ENCODE measurements at places on chromosomes 12 and 14. TPM values are rescaled to one million over a fixed set of nuclear protein-coding genes. Genes with fewer than 3 reads are reported as not detected.

ASCL1 gene
- total RNA-seq, result 0.50 TPM

DNA sequence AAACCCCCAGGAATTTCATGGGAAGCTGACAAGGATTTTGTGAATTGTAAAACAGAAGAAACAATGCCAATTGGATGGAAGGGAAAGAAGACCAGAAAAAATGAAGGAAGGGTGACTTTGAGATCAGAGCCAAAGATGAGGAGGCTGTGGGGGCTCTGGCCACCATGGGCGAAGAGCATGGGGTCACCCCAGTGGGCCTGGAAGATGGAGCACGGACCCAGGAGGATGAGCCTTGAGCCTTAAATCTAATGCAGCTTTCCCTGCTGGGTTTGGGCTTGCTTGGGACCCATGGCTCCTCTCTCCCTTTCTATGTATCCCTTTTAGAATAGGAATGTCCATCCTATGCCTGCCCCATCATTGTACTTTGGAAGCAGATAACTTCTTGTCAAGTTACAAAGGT, 322.2 kb downstream of the TMEM121 start:
- H3K4me3 ChIP-seq, result no peak overlapping the region
- H3K27ac ChIP-seq, result no peak overlapping the region
- no peaks in the 10 kb centered on the region for H3K4me1 ChIP-seq
- DNase-seq, result no peak
- no peaks in the 10 kb centered on the region for H3K36me3 ChIP-seq

GRCh38 chr12:124868252-124869058, 4.8 kb upstream of the SCARB1 start:
- no peak for DNase-seq
- no peak overlapping the region for H3K4me3 ChIP-seq
- H3K27ac ChIP-seq, result no peak overlapping the region
- no peaks in the 10 kb centered on the region for H3K4me1 ChIP-seq

DNA sequence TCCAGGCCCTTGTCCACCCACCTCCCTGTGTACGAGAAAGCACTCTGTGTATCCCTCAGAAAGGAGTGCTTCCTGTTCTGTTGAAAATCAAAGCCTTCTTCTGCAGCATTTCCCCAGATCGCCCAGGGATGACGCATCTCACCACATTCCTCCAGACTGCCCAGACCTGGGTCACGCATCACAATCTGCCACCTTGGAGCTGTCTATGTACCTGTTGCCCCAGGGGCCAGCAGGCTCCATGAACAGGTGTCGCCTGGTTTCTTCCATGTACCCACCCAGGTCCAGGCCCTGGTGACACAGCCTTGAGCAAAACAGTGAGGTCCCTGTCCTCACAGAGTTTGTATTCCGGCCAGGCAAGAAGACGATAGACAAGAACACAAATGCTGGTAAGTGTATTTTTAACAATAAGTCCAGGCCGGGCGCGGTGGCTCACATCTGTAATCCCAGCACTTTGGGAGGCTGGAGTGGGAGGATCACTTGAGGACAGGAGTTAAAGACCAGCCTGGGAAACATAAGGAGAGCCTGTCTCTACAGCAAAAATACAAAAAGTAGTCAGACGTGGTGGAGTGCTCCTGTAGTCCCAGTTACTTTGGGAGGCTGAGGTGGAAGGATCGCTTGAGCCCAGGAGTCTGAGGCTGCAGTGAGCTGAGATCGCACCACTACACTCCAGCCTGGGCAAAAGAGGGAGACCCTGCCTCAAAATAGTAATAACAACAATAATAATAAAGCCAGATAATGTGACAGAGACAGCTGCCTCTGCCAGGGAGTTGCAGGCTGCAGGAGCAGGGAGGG, 6.8 kb upstream of the PPP1R13B start:
- peaks cover 17% of the 10 kb centered on the region for H3K4me1 ChIP-seq
- no peaks in the 10 kb centered on the region for H3K27me3 ChIP-seq

- no peaks in the 10 kb centered on the region for H3K27me3 ChIP-seq
- H3K27ac ChIP-seq, result no peak overlapping the region
- H3K4me1 ChIP-seq, result no peaks in the 10 kb centered on the region
- no peaks in the 10 kb centered on the region for H3K36me3 ChIP-seq
- no peak overlapping the region for H3K4me3 ChIP-seq
- DNase-seq, result no peak
Measured at GRCh38 chr14:71384007-71384845, 477.0 kb downstream of the PCNX1 start.

DNA sequence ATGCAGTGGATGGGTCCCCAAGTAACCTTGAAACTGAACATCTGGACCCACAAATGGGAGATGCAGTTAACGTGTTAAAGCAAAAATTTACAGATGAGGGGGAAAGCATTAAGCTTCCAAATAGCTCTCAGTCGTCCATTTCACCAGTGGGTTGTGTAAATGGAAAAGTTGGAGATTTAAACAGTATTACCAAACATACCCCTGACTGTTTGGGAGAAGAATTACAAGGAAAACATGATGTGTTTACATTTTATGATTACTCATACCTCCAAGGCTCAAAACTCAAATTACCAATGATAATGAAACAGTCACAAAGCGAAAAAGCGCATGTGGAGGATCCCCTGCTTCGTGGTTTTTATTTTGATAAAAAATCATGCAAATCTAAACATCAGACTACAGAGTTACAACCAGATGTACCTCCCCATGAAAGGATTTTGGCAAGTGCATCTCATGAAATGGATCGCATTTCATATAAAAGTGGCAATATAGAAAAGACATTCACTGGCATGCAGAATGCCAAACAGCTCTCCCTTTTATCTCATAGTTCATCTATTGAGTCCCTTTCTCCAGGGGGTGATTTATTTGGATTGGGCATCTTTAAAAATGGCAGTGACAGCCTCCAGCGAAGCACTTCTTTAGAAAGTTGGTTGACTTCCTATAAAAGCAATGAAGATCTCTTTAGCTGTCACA, 116.6 kb upstream of the NPAS3 start:
- H3K4me3 ChIP-seq, result no peak overlapping the region
- no peak overlapping the region for H3K27ac ChIP-seq
- no peaks in the 10 kb centered on the region for H3K27me3 ChIP-seq
- DNase-seq, result no peak

GRCh38 chr14:77306851-77307496, 13.7 kb downstream of the POMT2 start:
- H3K4me1 ChIP-seq, result no peaks in the 10 kb centered on the region
- no peak overlapping the region for H3K27ac ChIP-seq
- no peaks in the 10 kb centered on the region for H3K36me3 ChIP-seq
- H3K4me3 ChIP-seq, result no peak overlapping the region
- H3K27me3 ChIP-seq, result no peaks in the 10 kb centered on the region

- H3K36me3 ChIP-seq, result no peaks in the 10 kb centered on the region
- H3K27ac ChIP-seq, result no peak overlapping the region
- no peaks in the 10 kb centered on the region for H3K4me1 ChIP-seq
- no peaks in the 10 kb centered on the region for H3K27me3 ChIP-seq
Measured at GRCh38 chr12:100566887-100567637, 6.4 kb upstream of the GAS2L3 start.

Measured in prostate gland (tissue), 2 donors.